T-helper 2 cell treated with Interferon-gamma antibody and Interleukin-4, amounts not matched to agents 100 ng/mL and 5 ng/mL, for 36 hours (primary cell): ENCODE measurements at places on chromosomes 3 and 15. TPM values are rescaled to one million over a fixed set of nuclear protein-coding genes. Genes with fewer than 3 reads are reported as not detected.

ATP10A gene
- 55.7 and 60.2 TPM in 2 replicates for total RNA-seq

TTLL13 gene
- 0.34 and 1.1 TPM in 2 replicates for total RNA-seq

UBL7 gene
- 48.4 and 60.4 TPM in 2 replicates for total RNA-seq

MELTF gene
- total RNA-seq, result 6.9 and 9.0 TPM in 2 replicates
